ENCODE measurements at places on chromosomes 5 and 9.

DNA sequence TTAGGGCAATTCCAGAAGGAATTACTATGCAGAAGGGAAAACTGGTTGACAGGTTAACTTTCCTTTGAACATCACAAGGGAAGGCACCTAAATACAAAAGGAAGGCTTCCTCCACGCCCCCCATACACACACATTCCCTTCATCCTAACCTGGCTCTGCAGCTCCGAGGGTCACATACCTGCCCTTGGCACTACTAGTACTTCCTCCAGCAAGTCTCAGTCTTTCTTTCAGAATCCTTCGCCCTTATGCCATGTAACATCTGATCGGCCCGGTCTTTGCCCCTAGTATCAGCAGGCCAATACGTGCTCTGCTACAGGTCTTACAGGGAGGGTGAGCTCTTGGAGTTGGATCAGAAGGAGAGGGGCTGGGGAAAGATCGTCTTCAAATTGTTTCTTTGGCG is 1.6 kb upstream of the MARCHF6 start:
- DNase-seq: no peak

DNA sequence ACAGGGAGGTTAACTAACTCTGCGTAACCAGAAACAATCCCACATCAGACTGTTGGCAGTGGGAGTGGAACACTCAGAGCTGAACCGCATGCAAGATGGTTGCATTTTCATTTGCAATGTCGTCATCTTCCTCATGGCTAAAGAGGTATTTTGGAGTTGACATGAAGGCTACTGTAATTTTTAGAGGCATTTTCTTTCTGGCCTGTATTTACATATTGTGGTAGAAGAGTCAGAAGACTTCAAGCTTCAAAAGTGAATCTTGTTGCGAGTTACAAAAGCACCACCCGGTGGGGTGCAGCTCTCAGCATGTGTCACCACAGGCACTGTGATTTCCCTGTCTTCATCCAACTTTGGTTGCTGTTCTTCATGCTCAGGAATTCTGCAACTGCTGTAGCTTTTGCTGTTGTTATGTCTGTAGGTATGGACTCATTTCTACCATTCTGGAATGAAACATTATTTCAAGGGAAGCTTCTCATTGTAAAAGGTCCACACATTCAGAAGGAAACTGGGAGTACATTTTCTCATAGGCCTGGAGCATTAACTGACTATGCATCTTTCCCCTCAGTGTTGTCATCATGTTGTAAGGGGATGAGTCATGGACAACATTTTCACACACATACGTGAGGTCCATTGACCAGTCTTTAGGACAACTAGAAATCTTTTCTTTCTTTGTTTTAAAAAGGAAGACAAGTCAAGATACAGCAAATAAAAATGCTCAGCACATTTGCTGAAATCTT is 35.4 kb upstream of the GDNF start:
- no peak for DNase-seq

GRCh38 chr5:151671950-151672349 is 14.8 kb downstream of the SPARC start:
- no peak for DNase-seq

DNA sequence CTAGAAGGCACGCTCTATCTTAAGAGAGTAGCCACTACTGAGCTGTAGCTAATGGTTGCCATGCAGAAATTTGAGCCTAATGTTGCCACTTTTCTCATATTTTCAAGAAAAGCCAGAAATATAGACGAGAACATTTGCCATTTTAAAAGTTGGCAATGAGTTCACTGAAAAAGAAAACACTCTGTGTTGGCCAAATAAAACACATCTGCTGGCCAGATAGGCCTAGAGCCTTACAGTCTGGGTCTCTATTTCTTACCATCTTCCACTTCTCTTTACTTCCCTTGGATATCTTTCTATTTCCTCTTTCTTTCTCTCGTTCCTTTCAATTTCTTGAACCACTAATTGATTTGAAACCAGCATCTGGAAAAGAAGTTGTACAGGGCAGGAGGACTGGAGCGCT is 36.6 kb upstream of the VCAN start:
- DNase-seq: no peak

GRCh38 chr9:131252120-131252519 is 24.2 kb downstream of the FAM78A start:
- no peak for DNase-seq

- DNase-seq: no peak
These were observed 11.1 kb upstream of the PPP1R2B start for GRCh38 chr5:156838961-156839360.

DNA sequence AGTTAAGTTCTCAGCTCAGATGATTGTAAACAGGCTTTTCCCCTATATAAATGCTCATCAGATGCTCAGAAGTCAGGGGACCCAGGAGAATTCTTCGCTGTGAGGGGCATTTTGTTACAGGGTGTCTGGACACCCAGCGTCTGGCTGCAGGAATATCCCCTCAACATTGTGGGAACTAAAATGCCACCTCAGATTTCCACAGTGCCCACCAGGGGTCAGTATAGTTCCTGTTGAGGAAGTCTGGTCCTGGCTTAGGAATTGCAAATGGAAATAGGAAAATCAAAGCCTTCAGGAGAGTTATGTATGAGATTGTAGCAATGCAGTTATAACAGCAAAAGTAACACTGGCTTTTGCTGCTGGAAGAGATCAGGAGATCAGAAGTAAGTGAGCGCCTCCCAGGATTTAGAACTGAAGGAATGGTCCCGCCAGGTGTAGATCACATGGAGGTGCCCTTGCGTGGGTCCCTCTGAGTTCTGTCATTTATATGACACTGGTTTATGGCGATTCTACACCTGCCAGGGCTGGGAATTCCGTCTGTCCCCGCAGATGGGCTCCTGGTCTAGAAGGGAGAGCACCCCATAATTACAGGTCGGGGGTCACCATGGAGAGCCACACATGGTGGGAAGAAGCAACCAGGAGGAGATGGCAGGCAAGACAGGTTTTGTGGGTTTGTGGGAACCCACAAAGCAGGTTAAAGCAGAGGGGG is 47.1 kb upstream of the CTSL start:
- peak; percentile 73 for DNase-seq

GRCh38 chr5:5700549-5700948 is 278.1 kb downstream of the ICE1 start:
- no peak for DNase-seq

- no peak for DNase-seq
These were observed 111.9 kb downstream of the MTRR start for GRCh38 chr5:7980881-7981280.

GRCh38 chr5:168104350-168104749 is 187.1 kb upstream of the WWC1 start:
- no peak for DNase-seq

DNA sequence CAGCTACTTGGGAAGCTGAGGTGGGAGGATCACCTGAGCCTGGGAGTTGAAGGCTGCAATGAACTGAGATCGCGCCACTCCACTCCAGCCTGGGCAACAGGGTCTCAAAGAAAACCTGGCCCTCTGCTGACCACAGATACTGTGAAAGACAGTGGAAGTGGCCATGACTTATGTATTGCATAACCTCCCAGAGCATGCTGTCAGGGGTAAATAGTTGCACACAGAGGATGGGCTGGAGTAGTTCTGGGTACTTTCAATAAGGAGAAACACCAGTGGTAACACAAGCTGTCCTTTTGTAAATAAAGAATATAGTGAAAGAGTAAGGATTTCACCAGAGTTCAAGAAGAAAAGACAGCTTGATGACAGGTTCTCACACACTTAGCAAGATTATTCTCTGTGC is 1.8 kb downstream of the ACER2 start:
- no peak for DNase-seq

- DNase-seq: no peak
These were observed 60.4 kb downstream of the DOCK2 start for GRCh38 chr5:169697511-169697890.

GRCh38 chr5:135456238-135457099 is 4.3 kb upstream of the TIFAB start:
- DNase-seq: no peak
